ENCODE measurements at places on chromosomes 11 and 22.

DNA sequence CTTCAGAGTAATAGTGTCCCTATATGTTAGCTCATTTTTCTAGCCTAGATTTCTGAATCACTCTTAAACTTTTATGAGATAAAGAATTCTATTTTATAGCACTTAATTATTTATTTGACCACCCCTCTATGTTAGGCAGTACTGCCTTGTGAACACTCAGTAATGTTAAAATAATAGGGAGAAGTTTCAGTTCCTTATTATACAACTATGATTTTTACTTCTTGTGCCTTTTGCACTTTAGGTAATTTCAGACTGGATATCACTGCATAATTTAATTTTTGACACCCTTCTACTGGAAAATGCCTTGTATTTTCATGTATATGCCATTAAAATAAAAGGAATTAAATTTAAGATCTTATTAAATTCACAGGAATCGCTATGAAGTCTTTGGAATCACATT lies 3.1 kb downstream of the BCO2 start:
- DNase-seq = no peak
- no peak overlapping the region for H3K4me3 ChIP-seq
- peaks cover 5% of the 10 kb centered on the region for H3K4me1 ChIP-seq
- no peaks in the 10 kb centered on the region for H3K27me3 ChIP-seq
- no peaks in the 10 kb centered on the region for H3K36me3 ChIP-seq

DNA sequence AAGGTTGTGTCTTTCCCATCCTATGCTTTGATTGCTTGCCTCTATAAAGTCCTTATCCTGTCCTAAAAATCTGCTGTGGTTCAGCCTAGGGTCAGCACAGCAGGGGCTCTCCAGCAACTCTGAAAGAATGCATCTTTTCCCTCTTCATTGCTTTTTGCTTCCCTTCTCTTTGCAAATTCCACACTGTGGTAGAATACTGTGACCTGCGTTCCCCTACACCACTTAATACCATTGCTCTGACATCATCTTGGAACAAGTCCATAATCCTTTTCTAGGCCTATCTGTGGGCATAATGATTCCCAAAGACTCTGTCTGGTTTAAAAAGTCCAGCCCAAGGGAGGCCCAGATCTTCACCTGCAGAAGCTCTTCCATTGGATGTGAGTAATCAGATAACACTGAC lies 177.7 kb downstream of the NAV2 start:
- no peaks in the 10 kb centered on the region for H3K36me3 ChIP-seq
- H3K4me1 ChIP-seq = no peaks in the 10 kb centered on the region
- no peak overlapping the region for H3K4me3 ChIP-seq
- no peak overlapping the region for H3K27ac ChIP-seq
- H3K27me3 ChIP-seq = no peaks in the 10 kb centered on the region

GRCh38 chr11:65310736-65311135 lies 3.9 kb upstream of the CDC42EP2 start:
- DNase-seq = no peak
- no peaks in the 10 kb centered on the region for H3K27me3 ChIP-seq
- H3K4me1 ChIP-seq = peaks cover 38% of the 10 kb centered on the region
- no peak overlapping the region for H3K4me3 ChIP-seq

DNA sequence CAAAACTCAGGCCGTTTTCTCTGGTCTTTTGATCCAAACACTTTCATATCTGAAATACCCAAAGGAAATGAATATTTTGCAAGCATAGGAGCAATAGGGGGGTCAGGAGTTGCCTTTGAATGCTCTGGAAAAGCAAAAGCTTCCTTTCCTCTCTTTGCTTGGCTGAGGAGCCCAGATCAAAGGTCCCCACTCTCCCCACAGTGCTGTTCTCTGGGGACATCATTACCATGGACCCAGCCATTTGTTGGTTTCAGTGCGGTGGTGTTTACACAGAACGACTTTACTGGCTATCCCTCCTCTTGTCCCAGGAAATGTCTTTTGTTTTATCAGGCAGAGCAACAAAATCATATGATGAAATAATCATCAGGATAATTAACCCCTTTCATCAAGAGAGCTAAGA lies 1089.1 kb downstream of the TBC1D22A start:
- H3K27ac ChIP-seq = no peak overlapping the region
- H3K36me3 ChIP-seq = no peaks in the 10 kb centered on the region
- no peak overlapping the region for H3K4me3 ChIP-seq
- no peaks in the 10 kb centered on the region for H3K4me1 ChIP-seq

- H3K4me3 ChIP-seq = no peak overlapping the region
- no peaks in the 10 kb centered on the region for H3K27me3 ChIP-seq
- H3K36me3 ChIP-seq = no peaks in the 10 kb centered on the region
- no peak overlapping the region for H3K27ac ChIP-seq
- no peak for DNase-seq
Observed at GRCh38 chr11:91158297-91158696, 935.4 kb upstream of the CHORDC1 start.

All from upper lobe of right lung (tissue), 1 donor.